ENCODE measurements at places on chromosomes 7 and 10.

DNA sequence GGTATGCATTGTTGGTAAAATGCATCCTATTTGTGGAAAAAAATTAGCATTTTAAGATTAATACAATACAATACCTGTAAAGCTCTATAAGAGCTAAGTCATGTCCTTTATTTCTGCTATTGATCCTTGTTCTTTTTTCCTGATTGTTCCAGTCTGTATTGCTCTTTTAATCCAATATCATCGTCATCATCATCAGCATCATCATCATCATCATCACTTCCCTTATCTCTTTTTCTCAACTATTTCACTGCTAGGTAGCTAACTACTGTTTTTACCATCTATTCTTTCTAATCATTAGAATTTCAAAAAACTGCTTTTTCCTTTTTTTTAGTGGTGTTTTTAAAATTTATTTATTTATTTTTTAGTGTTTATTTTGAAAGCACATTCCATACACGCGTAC is 71.2 kb downstream of the ABCC2 start:
- DNase-seq = no peak

- no peak for DNase-seq
Observed at GRCh38 chr10:101256387-101256786, 27.1 kb upstream of the LBX1 start.

GRCh38 chr10:82796510-82796909 is 921.5 kb downstream of the NRG3 start:
- no peak for DNase-seq

DNA sequence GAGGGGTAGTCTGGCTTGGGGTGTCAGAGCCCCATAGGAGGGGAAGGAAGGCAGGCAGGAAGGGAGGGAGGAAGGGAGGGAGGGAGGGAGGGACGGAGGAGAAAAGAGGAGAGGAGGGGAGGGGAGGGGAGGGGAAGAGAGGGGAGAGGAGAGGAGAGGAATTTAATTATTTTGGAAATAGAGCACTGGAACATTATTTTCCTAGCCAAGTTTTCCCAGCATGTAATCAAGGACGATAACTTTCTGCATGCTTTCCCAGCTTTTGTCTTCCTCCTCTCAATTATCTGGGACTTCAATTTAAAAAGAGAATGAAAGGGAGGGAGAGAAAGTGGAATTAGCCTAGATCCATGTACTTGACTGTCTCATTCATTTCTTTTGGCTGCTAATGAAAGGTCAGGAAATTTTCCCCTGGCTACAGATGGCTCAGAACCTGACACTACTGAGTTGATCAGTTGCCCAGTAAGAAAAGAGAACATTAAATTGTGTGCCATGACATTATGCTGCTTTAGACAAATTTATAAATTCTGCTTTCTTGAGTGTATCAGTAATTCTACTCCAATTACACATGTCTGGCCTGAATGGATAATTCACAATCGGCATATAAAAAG is 148.8 kb downstream of the LRRC4 start:
- DNase-seq = no peak

GRCh38 chr7:70647801-70648498 is 484.0 kb upstream of the GALNT17 start:
- DNase-seq = peak; percentile 79

DNA sequence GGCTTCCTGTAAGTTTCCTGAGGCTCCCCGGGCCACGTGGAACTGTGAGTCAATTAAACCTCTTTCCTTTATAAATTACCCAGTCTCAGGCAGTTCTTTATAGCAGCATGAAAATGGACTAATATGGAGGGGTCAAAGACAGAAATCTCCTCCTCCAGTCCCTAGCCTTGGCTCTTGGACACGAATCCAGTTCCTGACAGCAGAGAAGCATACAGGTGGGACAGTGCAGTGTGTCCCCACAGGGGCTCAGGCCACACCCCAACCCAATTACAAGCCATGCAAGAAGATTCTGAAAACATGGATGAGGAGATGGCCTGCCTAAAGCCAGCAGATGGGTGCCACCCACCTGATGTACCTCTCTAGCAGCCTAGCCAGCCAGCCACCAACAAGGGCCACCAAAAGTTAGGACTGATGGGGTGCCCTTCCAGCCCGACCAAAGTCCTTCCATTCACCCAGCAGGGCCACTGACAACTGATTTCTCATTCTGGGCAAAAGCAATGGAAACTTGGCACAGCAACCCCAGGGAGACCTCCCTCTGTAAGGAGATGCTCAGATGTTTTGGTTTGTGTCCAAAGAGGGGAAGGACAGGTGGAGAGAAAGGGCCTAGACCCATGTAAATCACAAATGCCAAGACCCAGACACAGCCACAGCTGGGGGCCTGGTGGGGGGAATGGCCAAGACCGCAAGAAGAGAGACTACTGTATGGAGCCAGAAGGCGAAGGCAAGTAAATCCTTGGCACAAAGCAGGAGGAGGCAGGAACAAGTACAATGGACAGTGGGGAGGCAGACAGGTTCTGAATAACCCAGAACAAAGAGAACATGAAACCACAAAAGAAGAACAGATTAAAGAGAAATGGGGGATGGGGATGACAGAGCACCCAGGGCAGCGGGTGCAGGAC is 13.6 kb downstream of the GPRIN2 start:
- DNase-seq = no peak

DNA sequence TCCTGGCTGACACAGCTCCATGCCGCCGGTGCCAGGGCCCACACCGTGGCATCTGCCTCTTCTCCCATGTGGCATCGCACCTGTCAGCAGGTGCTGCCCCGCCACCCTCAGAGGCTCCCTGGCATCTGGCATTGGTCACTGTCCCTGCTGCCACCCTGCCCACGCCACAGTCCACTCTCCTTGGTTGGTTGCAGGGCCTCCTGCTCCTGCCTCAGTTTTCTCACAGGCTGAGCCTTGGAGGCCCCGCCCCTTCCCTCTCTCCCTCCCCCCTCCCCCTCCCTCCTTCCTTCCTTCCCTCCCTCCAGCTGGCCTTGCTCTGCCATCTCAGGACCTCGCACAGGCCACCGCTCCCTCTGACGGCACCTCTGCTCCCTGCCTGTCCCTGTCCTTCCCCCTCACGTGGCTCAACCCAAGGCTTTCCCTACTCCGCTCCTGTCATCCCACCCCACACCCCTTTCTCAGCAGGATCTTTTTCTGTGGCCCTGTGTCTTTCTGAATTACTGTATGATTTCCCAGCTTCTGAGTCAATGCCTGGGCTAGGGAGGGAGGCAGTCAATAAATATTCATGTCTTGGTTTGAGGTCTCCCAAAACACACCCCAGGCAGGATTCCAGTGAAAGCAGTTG is 87.4 kb downstream of the INPP5A start:
- DNase-seq = no peak

DNA sequence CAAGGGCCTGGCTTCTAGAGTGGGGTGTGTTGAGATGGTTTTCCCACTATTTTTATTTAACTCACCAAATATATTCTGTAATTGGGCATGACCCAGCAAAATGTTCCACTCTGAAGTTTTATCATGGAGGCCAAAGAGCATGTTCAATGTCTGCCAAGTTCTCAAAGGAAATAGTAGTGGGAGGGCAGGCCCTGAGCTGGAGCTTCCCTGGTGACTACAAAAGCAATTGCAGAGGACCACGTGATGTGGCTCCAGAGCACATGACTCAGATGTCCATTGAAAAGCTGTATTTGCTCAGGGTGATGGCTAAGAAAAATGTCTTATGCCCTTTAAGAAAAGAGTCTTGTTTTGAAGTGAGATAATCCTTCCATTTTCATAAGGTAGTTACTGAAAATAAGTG is 1024.8 kb downstream of the LRMDA start:
- no peak for DNase-seq

DNA sequence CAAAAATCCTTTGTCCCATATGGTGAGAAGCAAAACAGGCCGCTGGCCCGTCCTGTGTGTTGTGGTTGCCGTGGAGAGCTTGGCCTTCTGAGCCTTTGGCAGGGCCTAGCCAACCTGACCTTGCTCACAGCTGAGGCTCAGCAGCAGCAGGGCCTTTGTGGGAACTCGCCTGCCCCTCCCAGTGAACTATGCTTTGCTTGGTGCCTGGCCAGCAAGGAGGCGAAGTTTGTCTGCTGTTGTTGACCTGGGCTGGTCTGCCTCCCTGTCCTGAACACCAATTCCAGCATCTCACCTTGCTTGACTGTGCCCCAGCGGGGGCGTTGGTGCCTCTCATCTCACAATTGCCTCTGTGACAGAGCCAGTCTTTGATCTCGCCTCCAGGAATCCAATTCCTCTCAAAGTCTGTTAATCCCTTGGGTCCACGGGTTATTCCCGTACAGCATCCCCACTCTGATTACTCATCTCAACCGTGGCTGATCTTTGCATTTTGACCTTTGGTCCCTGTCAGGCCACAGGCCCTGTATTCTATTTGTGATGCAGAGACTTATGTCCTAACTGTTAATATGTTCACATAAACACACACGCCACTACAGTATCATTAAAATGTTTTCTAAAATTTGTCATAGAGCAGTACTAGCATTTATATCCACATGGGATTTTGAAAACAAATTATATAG is 22.6 kb downstream of the EPDR1 start:
- DNase-seq = no peak

- no peak for DNase-seq
Observed at GRCh38 chr10:79081353-79082034, 12.7 kb downstream of the ZMIZ1 start.

DNA sequence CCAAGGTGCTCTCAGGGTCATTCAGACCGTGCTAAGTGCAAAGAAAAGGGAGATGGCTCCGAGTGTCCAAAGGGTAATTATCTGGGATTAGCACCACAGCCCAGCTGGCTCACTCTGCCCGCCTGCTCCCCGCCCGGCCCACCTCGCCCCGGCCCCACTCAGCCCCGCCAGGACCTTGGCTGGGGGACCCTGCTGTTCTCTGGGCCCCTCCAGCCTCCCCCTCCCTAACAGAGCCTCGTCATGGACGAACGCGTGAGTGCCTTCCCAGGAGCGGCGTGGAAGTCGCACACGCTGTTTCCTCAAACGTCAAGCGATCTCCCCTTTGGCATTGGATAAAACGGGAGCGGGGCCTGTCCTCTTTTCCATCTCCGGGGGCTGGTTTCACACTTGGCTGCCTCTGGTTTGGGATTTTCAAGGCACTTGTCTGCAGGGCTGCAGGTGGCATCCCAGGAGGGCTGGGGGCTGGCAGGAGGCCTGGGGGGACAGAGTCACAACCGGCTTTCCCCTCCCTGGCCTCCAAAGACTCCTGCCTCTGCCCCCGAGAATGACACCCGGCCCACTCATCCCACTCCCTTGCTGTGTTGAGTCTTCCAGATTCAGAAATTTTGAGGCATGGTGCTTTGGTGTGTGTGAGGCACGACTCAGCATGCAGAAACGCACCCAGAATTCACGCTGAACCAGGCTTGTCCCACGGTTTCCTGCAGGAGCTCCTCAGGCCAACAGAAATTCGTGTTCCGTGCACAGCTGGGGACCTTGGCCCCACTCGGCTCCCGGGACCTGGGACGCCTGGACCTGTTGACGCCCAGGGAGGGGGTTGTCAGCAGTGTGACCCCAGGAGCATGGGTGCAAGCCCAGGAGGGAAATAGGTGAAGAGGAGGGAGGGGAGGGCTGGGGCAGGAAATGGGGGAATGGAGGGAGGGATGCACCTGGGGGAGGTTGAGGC is 110.0 kb downstream of the PDGFA start:
- no peak for DNase-seq

GRCh38 chr7:112172870-112173567 is 33.2 kb downstream of the DOCK4 start:
- DNase-seq = no peak

- DNase-seq = no peak
Observed at GRCh38 chr10:69620625-69621024, 9.4 kb upstream of the FAM241B start.
